ENCODE measurements at places on chromosomes 7 and 10.

DNA sequence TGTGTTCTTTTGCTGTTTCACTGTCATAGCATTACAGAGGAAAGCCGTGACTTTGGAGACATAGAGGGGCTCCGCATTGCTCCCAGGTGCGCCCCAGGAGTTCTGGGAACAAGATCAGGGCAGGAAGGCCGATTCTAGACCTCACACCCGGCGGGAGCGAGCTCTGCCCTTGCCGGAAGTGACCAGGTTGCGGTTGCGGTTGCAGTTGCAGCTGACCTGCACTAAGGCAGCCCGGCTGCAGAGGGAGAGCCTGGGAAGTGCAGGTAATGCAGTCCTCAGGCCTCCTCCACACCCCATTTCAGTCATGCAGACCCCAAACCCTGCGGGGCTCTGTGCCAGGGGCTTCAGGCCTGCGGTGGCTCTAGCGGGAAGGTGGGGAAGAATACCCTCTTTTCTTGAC is 130.0 kb upstream of the LANCL2 start:
- no peak for DNase-seq

GRCh38 chr10:97333601-97334369 is 744 bp downstream of the FRAT2 start:
- no peak for DNase-seq

DNA sequence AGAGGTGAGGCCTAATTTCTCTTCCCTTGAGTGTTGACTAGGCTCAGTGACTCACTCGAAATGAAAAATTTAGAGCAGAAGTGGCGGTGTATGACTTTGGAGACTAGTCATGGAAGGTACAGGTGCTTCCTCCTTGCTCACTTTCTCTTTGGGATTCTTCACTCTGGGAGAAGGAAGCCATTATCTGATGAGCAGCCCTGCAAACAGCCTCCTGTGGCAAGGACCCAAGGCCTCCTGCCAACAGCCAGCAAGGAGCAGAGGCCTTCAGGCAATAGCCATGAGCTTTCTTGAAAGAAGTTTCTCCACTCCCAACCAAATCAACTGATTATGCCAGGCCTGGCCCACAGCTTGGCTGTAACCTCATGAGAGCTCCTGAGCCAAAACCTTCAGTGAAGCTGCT is 369.6 kb upstream of the VWC2 start:
- DNase-seq: no peak

GRCh38 chr10:29861811-29862505 is 197.4 kb downstream of the JCAD start:
- no peak for DNase-seq

- DNase-seq: no peak
Measured at GRCh38 chr7:27112955-27113949, 10.8 kb upstream of the HOXA2 start.

DNA sequence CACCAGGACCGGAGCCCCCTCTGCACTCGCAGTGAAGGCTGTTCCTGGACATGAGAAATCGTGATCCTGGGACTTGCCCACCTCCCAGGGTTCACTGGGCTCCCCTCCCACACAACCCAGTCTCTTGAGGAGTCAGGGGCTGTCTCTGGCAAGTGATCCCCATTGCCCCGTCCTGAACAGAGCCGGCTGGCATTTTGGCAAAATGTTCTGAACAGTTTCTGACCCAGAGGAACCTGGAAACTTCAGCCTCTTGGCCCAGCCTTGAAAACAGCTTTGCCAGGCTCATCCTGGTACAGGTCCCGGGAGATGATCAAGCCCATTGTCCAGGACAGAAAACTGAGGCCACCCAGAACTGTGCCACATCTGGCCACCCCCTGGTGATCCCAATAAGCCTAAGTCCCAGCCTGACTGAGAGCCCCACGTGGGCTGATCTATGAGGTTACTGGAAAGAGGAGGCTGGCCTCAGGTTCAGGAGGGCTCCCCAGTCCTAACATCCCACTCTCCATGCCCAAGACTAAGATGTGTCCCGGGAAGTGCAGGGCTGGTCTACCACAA is 115.7 kb downstream of the OAT start:
- DNase-seq: no peak

DNA sequence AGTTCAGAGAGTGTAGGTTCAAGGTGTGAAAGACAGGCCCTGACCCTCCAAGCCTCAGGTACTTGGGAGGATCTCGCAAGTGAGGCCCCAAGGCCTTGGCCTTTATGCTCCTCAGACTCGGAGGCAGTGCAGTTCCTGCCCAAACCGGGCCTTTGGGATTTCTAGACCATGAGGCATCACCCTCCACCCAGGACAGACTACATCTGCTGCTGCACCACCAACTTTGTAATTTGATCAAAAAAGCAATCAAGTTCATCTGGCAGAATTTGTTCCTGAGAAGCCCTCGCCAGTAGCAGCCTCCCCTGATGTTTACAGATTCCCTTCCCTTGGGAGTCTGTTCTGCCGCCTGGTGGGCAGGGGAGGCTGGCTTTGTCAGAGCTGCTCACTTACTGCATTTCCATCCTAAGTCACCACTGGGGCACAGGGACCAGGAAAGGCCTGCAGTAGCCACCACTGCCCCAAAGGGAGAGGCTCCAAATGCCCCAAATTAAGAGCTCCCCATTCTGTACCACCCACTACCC is 2.1 kb downstream of the CAMK2G start:
- DNase-seq: no peak

- no peak for DNase-seq
Measured at GRCh38 chr7:155653803-155654202, 9.3 kb downstream of the RBM33 start.

DNA sequence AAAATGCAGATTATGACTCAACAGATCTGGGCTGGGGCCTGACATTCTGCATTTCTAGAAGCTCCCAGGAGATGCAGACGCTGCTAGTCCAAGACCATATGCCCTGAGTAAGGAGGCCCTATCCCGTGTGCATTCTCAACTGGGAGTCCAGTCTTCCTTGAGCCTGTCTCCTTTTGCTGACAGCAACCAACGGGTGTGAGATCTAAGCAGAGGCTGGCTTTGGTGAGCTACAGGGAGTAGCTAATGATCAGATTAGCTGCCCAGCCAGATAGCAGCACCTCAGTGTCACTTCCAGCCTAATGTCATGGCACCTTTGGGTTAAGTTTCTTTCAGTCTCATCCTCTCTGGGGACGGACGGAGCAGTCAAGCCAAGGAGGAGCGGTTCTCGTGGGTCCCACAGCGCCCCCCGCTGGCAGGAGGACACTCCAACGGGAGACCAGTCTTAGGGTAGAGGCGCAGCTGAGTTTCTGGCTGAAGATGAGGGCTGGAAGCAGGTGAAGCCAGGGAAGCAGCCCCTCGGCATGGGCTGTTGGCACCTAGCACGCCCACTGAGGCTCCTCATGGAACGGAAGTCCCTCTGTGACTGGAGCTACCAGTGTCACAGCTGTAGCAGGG is 154.0 kb downstream of the CCDC3 start:
- no peak for DNase-seq

DNA sequence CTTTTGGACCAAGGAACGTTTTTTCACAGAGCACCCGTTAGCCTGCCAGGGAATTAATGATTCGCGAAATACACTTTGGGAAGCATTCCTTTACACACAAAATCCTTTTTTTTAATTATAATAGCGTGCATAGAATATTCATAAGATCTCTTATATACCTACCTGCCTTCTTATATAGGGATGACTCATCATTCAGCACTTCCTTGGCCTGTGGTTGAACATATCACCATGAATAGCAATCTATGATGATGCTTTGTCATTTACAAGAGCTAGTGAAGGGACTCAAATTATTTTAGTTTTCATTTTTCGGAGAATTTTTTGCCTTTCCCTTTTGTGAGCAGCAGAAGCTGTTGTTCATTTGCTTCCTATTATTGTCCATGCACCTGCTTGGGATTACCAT is 97.0 kb downstream of the CDH23 start:
- DNase-seq: no peak

- DNase-seq: no peak
Measured at GRCh38 chr10:26994743-26995142, 105.6 kb downstream of the ANKRD26 start.

DNA sequence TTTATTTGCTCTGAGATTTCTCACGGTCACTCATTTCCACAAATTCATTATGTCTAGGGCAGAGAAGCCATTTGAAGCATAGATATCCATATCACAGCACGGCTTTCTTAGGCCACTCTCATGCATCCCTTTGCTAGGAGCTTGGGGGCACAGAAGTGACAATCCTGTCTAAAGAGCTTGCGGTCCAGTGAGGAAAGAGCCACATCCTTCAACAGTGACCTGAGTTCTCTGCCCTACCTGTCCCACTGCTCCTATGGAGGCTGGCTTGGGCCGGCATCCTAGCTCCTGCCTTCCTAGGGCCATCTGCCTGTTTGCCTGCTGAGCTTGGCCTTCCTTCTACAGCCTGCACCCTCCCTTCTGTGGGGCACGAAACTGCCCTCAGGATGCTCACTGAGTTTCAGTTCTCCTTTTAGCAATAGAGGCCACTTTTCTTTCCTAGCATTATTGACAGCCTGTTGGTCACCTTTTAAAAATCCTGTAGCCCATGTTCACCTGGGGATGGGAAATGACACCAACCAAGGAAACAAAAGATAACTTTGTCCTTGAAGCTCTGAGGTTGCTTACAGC is 212.1 kb upstream of the GRB10 start:
- no peak for DNase-seq

DNA sequence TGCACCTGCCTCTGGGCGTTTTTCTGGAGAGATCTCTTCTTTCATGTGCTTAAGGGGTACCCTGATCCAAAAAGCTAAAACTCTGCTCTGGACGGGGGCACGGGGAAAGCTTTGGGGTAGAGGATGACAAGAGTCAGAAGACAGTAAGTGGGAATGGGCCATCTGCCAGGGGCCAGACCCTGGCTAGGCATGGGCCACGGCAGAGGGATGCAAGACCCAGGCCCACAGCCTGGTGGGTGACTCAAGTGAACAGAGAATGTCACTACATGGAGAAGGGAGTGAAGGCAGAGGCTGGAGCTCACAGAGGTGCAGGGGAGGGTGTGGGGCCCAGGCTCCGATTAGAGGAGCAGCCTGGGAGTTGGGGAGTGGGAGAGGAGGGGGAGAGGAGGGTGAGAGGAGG is 15.3 kb downstream of the FLNC start:
- no peak for DNase-seq

DNA sequence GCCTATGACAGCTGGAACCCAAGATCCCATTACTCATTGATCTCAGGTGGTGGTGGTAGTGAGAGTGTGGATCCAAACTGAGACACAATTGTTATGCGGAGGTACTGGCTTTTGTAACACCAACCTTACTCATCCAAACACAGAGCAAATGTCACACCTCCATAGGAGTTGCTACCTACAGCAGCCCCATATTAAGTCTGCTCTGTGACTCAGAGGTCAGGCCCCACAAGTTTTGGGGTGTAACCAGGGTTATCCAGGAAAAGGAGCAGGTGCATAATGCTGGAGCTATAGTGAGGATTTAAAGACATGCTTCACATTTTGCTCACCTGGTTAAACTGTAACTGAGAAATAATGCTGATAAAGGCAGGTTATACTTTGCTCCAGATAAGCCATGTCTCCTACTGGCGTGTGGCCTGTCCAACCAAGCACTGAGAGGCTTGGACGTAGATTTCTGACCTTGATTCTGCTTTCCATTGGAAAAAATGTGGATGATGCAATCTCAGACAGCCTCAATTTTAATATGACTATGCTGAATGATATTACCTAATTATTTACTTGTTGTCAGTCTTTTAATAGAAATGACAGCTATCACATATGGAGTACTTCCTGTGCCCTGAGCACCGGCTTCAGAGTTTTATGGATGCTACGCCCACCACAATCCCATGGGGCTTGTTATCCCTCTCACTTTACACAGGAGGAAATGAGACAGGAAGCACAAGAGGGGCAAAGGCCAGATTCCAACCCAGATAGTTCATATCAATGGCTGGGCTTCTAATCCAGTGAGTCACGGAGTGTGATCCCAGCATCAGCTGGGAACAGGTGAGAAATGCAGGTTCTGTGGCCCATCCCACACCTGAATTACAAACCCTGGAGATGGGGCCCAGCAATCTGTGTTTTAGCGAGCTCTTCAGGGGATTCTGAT is 181.3 kb downstream of the CHN2 start:
- DNase-seq: no peak

DNA sequence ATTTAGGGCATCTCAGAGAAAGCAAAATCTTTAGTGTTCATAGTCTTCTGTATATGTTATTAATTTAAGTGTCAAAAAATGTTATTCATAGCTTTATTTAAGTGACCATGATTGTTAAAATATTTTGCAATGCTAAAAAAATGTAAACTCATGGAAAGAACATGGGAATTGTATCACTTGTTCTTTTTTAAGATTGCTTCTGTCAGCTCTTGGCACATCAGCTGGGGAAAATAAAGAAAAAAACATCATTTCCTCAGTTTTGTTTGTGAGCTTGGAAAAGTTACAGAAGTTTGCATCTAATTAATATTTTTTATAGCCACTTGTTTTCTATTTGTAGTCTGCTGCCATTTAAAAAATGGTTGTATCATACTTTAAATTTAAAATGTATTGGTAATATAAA is 285.9 kb upstream of the CSTF2T start:
- no peak for DNase-seq

DNA sequence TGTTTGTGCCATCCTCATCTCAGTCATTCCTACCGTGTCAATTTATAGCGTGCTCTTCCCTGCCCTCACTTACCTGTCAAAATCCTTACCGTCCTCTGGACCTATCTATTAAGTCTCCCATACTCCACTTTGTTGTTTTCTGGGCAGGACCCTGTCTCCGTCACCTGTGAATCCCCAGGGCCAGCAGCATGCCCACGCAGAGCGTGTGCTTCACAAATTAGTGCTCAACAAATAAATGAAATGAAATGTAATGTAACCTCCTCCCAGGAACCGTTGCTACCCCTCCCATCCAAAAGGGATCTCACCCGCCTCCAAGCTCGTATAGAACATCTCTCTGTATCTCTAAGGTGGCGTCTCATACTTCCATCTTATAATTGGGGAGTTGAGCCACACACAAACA is 589.9 kb upstream of the MGMT start:
- no peak for DNase-seq
